ENCODE measurements at places on chromosomes 6 and 20. TPM values are rescaled to one million over a fixed set of nuclear protein-coding genes. Genes with fewer than 3 reads are reported as not detected.

GRCh38 chr6:137087902-137088301 is 43.1 kb upstream of the IL20RA start:
- no peak for DNase-seq

GRCh38 chr6:90811596-90812226 is 224.8 kb upstream of the MAP3K7 start:
- DNase-seq, result no peak

The IMPG1 gene
- total RNA-seq, result not detected

DNA sequence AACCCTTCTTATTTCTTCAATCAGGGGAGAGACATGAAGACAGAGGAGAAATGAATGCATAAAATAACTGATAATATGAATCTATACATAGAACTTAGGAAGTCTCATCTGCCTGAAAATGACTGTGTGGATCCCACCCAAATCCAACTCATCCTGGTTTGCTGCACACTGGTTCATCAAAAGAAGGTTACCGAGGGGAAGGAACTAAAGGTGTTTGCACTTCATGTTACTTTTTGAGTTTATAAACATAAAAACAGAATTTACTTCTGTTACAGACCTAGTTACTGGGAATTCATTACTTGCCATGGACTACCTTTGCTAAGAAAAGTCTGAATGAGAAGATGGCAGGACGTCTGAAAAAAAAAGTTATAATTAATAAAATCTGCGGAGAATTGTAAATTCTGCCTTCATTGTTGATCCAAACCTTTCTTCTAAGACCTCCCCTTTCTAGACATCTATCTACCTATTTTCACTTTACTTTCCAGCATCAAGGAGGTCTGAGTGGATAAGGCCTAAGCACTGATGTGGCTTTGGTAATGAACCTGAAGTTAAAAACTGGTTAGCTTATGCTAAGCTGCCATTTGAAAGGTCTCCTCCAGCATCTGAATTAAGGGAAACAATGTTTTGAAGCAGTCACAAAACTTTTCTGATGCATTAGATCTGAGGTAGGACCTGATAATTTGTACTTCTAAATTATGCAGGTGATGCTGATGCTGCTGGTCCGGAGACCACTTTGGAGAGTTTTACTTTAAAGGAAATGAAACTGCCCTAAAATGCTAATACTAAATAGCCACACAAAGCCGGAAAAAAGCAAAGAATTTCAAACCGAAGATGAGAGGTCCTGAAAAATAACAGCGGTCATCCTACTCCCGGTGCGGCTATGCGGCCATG is 84.0 kb downstream of the HFE start:
- DNase-seq, result no peak

DNA sequence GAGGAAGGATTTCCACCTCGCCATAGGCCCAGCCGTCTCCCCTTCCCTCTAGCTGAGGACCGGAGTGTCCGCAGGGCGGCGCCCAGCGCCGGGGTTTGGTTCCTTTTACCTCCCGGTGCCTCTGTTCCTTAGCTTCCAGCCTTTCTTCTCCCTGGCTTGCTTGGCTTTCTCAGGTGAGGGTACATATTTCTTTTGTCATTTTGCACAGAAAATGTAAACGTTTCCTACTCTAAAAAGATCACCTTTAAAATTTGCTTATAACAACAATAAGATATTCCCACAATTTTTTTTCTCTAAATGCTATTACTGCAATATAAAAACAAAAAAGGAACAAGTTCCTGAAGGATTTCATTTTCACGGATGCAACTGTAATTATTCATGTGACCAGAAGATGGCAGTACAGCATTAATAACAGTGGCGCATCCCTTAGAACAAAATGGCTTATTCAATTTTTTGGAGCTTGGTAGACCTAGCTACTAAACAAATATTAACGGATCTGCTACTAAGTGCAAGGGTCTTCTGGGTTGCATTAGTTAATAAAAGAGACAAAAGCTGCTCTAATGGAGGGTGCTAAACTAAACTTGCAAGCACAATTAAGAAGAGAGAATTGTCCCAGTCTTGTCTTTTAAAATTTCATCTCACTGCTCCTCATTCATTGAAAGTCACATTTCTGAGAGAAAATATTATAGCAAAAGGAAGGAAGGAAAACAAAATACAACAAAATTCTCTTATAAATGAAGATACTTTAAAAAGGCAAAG is 172.9 kb downstream of the ADGRG6 start:
- DNase-seq, result peak; percentile 81

DNA sequence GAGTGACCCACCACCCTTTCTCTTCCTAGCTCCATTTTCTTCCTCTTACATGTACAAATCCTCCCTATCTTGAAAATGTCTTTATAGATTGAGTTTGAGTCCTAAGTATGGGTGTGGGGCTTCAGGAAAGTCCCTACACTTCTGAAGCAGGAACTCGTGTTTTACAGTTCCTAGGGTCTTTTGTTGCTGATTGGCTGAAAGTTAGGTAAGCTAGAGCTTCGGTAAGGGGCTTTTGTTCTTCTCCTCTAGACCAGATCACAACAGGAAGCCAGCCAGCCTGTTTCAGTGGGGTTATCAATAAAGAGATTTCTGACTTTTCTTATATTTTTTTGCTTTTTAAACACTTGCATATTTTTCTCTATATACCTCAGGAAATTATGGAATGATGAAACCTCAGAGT is 51.3 kb downstream of the CNR1 start:
- DNase-seq, result no peak

The SNRNP48 gene
- 54.1 TPM for total RNA-seq

The HSPA1L gene
- 1.2 TPM for total RNA-seq

DNA sequence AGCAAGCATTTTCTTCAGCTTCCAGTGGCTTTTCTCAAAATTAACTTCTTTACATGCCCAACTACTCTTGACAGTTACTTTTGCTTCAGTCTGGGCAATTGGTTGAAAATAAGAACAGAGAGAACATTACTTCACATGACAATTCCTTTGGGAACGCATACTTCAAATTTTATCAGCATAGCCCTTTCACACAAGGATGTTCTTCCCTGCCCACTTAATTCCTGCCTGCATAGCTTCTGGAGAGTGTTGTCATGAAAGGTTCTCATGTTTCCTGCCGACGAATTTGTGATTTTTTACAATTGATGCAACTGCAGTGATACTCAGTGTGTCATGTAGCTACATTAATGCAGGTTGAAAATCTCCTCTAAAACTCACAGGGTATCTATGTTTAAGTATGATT is 22.0 kb upstream of the SNRNP48 start:
- no peak for DNase-seq

- no peak for DNase-seq
Observed at GRCh38 chr20:54221996-54222890, 14.4 kb downstream of the PFDN4 start.

GRCh38 chr6:150755042-150755441 is 110.5 kb upstream of the MTHFD1L start:
- no peak for DNase-seq

- no peak for DNase-seq
Observed at GRCh38 chr6:31622684-31623091, 2.2 kb downstream of the PRRC2A start.

GRCh38 chr6:33458676-33459075 is 4.3 kb downstream of the ZBTB9 start:
- no peak for DNase-seq

GRCh38 chr6:45951321-45952167 is 64.1 kb downstream of the CLIC5 start:
- no peak for DNase-seq

The LRP11 gene
- total RNA-seq, result 2.8 TPM

- DNase-seq, result no peak
Observed at GRCh38 chr20:5862703-5863039, 87.7 kb downstream of the TRMT6 start.

DNA sequence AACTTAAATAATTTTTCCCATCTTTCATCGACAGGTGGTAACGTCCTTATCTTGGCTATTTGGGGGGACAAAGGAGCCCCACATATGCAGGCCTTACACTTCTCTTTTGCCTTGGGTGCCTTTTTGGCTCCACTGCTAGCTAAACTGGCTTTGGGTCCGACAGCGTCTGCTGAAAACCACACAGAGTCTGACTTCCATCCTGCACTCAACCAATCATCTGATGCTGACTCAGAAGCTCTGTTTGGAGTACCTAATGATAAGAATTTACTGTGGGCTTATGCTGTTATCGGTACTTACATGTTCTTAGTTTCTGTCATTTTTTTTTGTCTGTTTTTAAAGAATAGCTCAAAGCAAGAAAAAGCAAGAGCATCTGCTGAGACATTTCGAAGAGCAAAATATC is 178.5 kb downstream of the SLC16A10 start:
- no peak for DNase-seq

DNA sequence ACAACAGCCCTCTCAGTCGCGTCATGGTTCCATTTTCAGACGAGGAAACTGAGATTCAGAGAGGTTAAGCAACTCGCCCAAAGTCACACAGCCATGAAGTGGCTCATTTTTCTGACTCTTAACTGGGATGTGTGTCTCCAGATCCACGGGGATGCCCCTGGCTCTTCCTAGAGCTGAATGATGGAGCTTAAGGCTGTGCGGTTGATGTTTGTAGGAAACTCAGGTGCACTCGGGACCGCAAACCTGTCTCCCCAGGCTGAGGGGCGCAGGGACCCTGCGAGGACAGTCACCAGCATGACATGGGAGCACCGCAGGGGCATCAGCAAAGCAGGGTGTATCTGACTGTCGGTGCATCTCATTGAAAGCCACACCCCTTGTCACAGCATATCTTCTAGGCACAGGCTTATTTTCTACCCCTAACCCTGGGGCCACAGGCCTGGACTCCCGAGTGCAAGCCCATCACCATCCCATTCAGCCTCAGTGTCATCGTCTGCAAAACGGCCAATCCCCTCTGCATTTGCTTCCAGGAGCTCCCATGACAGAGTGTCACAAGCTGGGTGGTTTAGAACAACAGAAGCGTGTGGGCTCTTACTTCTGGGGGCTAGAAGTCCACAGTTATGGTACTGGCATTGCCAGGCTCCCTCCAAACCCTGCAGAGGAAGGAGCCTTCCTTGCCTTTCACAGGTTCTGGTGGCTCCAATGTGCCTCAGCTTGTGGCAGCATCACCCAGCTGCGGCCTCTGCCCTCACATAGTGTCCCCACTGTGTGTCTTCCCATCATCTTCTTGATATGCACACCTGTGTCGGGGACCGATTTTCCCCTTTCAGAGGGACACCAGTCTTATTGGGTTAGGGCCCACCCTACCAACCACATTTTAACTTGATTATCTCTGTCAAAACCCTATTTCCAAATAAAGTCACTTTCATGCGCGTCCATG is 9.9 kb upstream of the ARHGAP40 start:
- no peak for DNase-seq

GRCh38 chr6:101462576-101462975 is 69.1 kb downstream of the GRIK2 start:
- no peak for DNase-seq

GRCh38 chr20:17874271-17875105 is 94.1 kb downstream of the SNX5 start:
- DNase-seq, result no peak

DNA sequence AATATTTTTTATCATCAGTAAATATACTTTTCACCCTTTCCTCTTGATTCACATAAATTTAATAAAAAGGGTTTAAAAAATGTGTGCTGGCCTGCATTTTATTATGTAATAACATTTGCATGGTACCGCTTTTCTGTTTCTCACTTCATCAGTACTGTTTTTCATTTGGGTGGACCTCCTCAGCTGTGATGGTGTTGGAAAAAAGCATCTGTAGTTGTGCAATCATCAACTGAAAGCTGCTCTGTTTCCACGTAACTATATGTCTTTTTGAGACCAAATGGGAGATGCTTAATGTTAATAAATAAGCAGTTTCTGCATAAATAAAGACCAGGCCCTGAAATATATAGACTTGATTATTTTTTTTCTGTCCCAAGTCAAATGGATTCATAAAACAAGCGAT is 31.6 kb upstream of the CENPW start:
- no peak for DNase-seq

DNA sequence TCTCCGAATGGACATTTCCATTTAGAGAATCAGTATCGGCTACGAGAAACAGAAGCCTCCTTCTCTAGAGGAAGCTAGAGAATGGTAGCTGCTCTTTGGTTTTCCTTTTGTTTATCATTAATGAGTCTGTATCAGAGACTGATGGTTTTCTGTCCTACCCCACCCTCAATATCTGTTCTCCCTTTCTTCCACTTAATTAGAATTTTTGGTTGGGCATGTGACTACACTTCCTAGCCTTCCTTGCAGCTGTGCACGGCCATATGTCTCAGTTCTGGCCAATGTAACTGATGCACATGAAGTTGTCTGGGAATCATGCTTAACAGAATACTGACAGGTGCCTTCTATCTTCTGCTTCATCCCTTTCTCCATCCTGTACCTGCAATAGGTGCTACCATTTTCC is 19.0 kb downstream of the RNF24 start:
- DNase-seq, result no peak

The GLP1R gene
- total RNA-seq, result 1.3 TPM

GRCh38 chr6:56750686-56751085 is 108.0 kb upstream of the DST start:
- no peak for DNase-seq

DNA sequence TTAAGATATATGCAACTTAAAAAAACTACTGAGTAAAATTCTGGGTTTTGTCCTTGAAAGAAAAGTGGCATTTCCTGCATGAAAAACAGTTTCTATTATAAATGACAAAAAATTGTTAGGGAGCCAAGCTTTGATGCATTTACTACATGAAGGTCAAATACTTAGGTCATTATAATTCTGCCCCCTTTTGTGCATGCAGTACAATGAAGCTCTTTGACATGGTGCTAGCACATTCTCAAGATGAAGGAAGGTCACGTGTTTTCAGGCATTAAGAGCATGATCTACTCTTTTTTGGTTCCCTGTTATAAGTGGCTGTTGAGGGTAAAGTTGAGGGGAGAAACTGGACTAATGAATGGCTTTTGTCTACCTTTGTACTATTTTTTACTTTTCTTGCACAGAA is 72.7 kb downstream of the FOXO3 start:
- DNase-seq, result no peak

- no peak for DNase-seq
Observed at GRCh38 chr20:48287021-48287494, 501.8 kb upstream of the SULF2 start.

- no peak for DNase-seq
Observed at GRCh38 chr6:16205377-16206144, 32.8 kb upstream of the GMPR start.

- no peak for DNase-seq
Observed at GRCh38 chr20:2576317-2576727, 39.9 kb downstream of the TMC2 start.

DNA sequence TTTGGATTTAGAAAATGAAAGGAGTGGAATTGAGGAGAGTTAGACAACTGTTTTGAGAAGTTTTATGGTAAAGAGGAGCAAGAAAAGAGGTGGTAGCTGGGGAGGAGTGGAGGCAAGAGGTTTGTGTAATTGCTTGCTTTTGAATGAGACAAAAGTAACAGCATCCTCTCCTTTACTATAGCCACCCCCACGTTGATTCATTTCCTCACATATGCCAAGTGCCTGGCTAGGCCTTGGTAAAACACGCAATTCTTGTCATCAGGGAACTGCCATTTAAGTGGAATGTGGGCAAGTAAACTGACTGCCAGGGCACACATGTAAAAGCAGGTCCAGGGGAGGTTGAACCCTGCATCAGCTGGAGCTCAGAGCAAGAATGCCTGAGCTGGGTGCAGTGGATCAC is 4.1 kb downstream of the MTRES1 start:
- DNase-seq, result no peak
